ENCODE measurements at places on chromosomes 4 and X.

DNA sequence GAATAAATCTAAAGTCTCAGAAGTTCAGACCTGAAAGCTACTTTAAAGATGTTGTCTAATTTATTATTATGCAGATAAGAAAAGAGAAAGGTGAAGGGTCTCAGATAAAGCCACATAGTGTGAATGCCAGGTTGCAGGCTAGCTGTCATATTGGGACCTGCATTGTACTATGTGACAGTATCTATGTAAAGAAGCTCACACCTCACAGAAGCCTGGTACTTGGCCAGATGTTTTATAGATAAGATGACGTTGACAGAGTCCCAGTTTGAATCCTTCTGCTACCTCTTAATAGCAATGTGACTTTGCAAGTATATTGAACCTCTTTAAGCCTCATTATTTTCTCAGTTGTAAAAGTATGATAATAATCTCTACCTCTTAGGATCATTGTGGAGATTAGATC is 227.0 kb downstream of the SPRY1 start:
- DNase-seq = no peak

- DNase-seq = no peak
Observed at GRCh38 chr4:101967697-101968346, 177.3 kb downstream of the BANK1 start.

DNA sequence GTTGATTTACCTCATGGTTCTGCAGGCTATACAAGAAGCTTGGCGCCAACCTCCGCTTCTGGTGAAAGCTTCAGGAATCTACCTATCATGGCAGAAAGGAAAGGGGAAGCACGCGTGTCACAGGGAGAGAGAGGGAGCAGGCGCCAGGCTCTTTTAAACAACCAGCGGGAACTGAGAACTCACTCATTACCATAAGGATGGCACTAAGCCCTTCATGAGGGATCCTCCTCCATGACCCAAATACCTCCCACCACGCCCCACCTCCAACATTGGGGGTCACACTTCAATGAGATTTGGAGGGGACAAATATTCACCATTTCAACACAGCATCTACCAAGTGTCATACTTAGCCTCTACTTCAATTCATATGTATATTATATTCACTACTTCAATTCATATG is 18.8 kb upstream of the TBC1D8B start:
- DNase-seq = no peak

DNA sequence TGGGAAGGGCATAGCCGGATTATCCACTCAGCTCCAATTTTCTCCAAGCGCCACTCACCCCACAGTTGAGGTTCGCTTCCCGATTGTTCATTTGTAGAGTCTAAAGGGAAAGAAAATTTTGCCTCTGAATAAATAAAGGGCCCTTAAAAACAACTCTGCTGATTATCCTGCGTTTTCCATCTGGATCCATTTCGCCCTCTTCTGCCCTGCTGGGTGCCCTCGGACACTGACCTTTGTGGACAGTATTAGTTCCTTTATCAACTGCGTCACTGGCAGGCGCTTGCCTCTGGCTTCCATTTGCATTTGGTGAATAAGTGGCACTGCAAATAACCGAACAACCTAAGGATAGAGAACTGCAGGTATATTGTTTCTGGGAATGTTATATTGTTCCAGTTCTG is 10.1 kb downstream of the GSX2 start:
- no peak for DNase-seq

DNA sequence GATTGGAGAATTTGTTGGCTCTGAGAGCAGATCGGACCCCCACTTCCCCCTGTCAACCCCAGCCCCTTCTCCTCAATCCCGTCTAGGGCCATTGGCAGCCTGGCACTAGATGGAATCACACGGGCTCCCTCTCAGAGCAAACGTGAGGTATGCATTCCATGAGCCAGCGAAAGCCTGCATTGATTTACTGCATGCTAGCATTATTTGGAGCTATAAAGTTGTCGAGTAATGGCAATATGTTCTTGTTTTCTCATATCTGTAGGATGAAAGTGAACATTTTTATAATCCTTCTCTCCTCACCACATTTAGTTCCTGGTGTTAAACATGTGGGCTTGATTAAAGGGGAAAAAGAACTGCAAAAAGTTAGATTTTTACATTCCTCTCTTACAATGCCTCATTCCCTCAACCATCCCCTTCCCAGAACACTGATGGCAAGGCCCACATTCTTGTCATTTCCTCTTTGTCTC is 159.2 kb downstream of the SPRY1 start:
- DNase-seq = no peak

GRCh38 chr4:53005149-53005546 is 143.0 kb downstream of the RASL11B start:
- DNase-seq = no peak

DNA sequence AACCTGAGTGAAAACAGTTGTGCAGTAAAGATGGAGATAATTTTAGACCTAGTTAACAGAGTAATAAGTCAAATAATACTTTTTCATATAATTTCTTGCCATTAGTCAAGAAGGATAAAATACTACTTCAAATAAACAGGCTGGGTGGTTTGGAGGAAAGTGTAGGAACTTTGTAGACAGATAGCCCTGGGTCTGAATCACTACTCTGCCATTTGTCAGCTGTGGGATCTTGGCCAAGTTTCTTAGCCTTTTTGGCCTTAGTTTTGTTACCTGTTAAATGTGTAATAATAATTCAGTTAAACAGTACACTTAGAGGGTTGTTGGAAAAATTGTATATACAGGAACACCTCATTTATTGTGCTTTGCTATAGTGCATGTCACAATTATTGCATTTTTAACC is 163.7 kb downstream of the NPNT start:
- DNase-seq = no peak

DNA sequence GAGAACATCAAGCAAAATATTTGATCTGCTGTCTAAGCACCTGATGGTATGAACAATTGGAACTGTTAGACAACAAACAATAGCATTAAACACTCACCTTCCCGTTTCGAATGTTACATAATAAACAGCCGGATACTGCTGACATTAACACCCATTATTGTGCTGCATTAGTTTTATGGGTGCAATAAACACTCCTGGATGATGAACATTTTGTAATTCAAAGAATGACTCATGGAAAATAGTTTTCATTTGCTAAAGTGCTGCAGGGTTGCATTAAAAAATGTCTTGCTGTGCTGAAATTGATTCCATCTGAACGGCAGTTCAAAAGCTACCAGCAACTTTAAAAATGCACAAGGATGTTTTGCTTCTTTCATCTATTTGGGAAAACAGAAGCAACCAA is 100.8 kb upstream of the SORBS2 start:
- no peak for DNase-seq

GRCh38 chr4:80454040-80454439 is 118.5 kb downstream of the CFAP299 start:
- DNase-seq = no peak

DNA sequence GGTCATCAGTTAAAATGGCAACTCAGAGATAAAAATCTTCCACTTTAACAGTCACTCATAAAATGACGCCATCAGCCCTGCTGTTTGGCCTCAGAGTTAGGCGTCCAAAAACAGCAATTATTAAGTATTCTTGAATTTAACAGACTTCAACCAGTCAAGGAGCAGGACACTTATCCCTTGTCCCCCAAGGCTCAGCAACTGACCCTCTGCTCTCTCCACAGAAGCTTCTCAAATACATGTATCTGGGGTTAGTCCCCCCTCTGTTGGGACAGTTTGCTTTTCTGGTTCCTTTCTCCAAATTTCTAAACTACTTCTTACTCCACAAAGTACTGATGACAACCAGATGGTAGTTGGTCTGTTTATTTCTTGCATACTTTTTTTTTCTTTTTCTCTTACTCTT is 54.4 kb downstream of the SOD3 start:
- DNase-seq = no peak

GRCh38 chr4:40283413-40283812 is 51.7 kb upstream of the CHRNA9 start:
- DNase-seq = no peak

GRCh38 chr4:6703786-6704185 is 5.9 kb downstream of the MRFAP1L1 start:
- no peak for DNase-seq

- DNase-seq = no peak
Observed at GRCh38 chr4:2482192-2482591, 13.3 kb downstream of the RNF4 start.

- no peak for DNase-seq
Observed at GRCh38 chr4:53156896-53157295, 209.0 kb downstream of the SCFD2 start.

DNA sequence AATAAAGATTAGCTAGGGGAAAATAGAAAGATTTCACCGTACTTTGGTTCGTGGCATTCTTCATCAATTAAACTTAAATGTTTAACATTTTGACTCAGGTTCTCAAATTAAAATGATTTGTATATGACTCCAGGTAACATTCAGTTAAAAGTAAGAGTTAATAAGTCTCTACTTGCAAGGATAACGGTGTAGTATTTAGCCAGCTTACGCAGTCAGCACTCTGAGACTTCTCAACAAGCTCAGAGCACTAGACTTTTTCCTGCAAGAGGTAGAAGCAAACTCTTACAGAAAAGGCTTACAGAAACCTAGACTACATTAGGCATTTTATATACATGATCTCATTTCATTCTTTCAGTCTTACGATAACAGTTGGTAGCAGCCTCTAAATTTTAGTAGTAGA is 96.4 kb upstream of the PPARGC1A start:
- no peak for DNase-seq

DNA sequence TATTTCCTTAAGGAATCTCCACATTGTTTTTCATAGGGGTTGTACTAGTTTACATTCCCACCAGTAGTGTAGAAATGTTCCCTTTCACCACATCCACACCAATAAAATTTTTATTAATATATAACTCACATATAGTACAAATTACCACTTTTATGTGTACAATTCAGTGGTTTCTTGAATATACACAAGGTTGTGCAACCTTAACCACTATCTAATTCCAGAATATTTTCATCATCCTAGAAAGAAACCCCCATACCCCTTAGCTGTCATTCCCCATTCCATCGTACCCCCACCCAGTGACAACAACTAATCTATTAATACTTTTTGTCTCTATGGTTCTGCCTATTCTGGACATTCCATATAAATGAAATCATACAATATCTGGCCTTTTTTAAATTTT is 108.3 kb upstream of the USP9X start:
- DNase-seq = no peak

- no peak for DNase-seq
Observed at GRCh38 chr4:136800248-136800647, 732.0 kb downstream of the PCDH18 start.

DNA sequence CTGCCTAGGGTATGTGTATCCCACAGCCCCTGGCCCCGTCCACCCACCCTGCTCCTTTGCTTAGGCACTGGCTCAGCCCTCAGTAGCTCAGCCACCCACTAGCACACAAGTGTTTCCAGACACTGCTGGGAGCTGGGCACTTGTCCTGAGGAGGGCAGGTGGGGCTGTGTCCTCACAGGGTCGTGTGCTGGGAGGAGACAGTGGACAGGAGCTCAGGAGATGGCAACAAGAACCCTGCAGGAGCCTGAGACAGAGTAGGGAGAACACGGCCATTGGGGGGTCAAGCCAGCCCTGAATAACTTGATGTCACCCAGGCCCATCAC is 5.5 kb upstream of the CPLX1 start:
- DNase-seq = no peak

DNA sequence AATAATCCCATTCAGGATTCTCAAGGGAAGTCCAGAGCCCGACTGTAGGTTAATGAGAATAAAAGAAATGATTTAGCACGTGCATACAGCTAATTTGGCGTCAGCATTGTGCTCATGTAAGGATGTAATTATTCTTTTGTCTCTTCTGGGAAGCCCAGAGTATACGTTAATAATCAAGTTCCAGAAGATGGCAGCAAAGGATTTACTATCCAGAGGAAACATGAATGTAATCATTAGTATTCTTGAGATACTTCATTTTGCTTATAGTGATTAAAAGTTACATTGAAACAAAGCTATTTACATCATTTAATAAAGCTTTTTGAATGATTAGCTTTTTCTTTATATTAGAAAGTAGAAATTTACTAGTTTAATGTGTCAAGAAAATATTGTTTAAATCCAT is 27.1 kb upstream of the MAP9 start:
- DNase-seq = no peak

DNA sequence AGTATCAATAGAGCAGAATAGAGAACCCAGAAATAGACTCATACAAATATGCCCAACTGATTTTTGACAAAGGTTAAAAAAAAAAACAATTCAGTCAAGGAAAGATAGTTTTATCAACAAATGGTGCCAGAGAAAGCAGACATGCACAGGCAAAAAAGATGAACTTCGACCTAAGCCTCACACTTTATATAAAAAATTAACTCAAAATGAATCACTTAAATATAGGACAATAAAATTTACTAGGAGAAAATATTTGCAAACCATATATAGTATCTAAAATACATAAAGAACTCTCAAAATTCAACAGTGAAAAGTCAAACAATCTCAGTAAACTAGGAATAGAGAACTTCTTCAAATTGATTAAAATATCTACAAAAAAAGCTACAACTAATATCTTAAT is 29.7 kb downstream of the HUWE1 start:
- no peak for DNase-seq

DNA sequence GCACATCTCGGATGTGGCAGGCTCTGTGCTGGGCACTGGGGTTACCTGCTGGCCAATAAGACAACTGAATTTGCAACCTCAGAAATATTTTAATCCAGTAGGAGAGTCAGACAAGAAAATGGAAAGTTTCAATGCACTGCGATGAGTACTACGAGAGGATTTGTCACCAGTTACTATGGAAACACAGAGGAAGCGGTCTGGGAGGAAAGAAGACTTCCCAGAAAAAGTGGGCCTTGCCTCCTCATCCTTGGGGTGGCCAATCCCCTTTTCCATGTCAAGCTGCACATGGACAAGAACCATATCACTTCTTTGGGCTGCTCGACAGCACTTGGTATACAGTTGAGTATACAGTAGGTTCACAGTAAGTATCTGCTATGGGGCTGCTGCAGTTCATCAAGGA is 67.6 kb downstream of the FAM184B start:
- DNase-seq = no peak

- no peak for DNase-seq
Observed at GRCh38 chr4:153483432-153484418, 17.6 kb downstream of the TMEM131L start.

- DNase-seq = no peak
Observed at GRCh38 chr4:97013711-97014110, 1129.6 kb downstream of the STPG2 start.

DNA sequence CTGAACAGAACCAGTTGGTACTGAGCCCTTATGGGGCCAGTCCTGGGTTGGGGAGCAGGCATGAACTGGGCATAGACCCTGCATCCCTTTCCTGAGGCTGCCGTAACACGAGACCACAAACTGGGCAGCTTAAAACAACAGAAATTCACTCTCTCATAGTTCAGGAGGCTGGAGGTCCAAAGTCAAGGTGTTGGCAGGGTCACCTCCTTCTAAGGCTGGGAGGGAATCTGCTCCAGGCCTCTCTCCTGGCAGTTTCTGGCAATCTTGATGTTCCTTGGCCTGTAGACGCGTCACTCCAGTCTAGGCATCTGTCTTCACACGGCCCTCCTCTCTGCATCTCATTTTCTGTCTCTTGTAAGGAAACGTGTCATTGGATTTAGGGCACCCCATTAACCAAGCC is 19.8 kb upstream of the SORCS2 start:
- no peak for DNase-seq

DNA sequence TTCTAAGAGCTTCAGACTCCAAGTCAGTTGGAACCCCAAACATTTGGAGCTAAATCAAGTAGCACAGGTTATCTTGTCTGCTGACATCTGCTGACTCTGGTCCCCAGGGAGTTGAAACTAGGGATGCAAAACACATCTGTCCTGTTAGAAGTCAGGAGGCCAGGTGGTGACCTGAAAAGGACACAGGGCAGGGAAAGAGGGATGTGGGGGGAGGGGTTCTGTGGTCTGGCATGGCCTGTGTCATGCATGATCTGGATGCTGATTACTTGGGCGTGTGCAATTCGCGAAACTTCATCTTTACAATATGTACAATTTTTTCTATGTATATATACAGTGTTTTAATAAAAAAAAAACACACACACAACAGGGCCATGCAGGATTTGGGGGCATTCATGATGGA is 55.3 kb downstream of the FHDC1 start:
- DNase-seq = no peak
